ENCODE measurements at places on chromosomes 16 and 17.

DNA sequence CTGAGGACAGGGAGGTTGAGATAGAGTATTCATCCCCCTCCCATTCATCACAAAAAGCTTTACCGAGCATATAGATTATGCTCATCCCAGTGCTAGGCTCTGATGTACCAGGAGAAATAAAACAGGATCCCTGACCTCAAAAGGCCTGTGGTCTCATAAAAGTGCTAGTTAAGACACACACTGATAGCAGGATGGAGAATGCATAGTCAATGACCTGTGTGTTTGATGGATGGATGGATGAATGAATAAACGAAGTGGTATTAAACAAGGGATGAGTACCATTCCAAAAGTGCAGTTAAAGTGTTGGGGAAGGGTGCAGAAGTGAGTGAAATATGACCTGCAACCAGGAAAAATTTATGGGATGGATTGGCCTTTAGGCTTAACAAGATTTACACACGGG, 133.9 kb upstream of the NUDT7 start:
- DNase-seq: no peak

DNA sequence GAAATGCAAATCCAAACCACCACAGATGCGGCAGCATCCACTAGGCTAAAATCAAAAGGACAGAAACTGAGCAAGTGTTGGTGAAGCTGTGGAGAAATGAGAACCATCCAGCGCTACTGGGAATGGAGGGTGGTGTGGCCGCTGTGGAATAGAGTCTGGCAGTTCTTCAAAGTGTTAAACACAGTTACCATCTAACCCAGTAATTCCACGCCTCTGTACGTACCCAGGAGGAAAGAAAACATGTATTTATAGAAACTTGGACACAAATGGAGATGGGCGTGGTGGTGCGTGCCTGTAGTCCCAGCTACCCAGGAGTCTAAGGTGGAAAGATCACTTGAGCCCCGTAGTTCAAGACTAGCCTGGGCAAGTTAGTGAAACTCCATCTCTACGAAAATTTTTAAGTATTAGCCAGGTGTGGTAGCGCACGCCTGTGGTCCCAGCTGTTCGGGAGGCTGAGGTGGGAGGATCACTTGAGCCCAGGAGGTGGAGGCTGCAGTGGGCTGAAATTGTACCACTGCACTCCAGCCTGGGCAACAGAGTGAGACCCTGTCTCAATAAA, 11.6 kb downstream of the SLC25A10 start:
- DNase-seq: no peak

GRCh38 chr17:79842136-79842655, 3.0 kb upstream of the CBX4 start:
- DNase-seq: no peak

DNA sequence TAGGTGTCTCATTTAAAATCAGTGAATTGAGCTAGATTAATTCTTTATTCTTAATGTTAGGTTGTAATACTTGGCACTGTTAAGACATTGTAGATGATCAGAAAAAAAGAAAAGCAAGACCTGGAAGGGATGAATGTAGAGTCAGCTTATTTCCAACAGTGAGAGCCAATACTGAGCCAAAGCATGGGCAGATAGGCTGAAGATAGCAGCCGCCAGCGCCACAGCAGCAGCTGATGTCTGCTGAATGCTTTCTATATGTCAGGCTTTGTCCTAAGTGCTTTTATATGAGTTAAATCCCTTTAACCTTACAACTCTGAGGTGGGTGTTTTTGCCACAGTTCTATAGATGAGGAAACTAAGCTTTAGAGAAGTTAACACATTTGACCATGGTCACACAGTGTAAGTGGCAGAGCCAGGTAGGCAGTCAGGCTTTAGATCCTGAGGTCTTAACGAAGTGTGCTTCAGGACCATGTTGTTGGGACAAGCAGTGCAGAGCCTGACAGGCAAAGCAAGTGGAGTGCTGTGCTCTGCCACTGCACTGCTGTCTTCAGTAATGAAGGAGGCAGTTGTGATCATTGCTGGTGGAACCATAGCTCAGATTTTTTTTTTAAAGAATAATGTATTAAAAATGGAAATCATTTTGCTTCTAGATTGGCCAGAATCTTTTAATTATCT, 25.9 kb downstream of the TNRC6A start:
- DNase-seq: no peak

GRCh38 chr17:17740615-17741348, 59.5 kb downstream of the RAI1 start:
- no peak for DNase-seq

DNA sequence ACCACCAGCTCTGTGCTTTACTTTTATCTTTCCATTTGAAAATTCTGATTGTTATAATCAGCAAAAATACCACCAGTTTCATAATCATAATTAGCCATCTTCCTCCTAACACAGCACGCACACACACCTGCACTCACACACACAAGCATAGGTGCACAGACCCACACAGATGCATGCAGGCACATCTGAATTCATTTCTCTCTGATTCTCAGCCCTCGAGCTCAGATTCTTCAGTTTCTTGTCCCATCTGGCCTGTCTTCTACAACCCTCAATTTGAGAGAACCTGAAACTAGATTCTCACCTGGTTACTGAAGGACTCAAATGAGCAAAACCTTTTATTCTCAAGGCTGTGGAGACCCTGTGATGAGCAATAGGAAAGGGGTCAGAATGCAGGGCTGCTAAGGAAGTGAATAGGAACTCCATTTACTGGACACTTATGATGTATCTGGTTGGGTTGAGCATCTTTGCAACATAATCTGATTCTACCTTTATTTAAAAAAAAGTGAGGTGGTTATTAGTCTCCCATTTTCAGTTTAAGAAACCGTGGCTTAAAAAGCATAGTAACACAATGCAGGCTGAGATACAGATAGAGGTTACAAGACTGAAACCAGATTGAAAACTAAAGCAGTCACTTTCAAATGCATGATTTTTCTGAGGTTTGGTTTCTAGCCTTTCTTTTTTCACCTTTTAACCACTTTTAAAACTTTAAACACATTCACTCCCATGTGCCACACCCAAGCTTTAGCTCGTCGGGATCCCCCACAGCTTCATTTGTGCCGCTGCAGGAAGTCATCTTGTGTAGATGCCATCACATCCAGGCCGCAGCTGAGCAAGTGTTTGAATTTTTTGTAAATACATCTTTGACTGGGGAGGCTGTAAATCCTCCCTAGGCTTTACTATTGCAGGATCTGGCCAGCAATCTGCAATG, 9.4 kb downstream of the KRT33A start:
- no peak for DNase-seq
